ENCODE measurements at places on chromosomes 3 and 15.
A peak's percentile ranks its signal among the peaks of the same experiment; 100 is the strongest.

DNA sequence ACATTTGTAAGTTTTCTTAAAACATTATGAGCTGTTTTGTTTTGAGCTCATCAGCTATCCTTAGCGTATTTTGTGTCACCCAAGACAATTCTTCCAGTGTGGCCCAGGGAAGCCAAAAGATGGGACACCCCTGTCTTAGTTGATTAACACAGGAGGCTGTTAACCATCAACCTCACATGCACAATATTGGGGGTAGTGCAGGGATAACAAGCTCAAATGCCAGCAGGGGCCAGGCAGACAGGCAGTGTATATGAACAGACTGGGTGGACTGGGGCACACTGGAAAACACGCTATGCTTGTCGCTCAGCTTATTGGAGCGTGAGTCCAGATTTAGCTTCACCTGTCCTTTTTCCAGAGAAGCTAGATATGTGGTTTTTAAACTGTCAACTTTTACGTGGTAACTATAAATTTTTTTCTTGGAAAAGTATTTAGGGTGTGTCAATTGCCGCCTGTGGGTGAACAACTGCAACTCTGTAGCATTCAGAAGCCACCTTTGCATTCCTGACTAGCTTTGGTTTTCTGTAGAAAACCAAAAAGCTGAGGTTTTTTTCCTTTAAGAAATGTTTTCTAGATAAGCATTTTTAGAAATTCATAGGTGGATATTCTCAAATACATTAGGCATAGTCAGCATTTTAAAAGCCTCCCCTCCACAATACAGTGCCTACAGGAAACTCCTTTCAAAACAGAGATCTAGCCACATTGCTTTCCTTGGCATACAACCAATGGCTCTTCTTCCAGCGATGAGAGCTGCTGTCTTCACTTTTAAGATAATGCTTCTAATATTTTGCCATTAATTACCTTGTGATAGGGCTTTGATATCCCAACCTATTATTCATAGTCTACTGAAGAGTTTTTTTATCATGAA is 14.6 kb downstream of the PSMD6 start:
- no peak for DNase-seq

GRCh38 chr3:196055240-196055639 is 26.6 kb downstream of the TFRC start:
- DNase-seq = no peak

GRCh38 chr15:47184908-47185801 is 532.1 kb upstream of the SEMA6D start:
- DNase-seq = peak; percentile 2

DNA sequence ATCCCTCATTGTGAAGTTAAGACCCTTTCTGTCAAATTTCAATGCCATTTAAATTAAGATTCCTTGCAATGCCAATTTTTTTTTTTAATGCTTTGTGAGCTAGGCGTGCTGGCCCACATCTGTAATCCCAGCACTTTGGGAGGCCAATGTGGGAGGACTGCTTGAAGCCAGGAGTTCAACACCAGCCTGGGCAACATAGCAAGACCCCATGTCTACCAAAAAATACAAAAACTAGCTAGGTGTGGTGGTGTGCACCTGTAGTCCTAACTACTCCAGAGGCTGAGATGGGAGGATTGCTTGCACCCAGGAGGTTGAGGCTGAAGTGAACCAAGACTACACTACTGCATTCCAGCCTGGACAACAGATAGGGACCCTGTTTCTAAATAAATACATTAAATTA is 5.6 kb upstream of the SH3BP5 start:
- no peak for DNase-seq

DNA sequence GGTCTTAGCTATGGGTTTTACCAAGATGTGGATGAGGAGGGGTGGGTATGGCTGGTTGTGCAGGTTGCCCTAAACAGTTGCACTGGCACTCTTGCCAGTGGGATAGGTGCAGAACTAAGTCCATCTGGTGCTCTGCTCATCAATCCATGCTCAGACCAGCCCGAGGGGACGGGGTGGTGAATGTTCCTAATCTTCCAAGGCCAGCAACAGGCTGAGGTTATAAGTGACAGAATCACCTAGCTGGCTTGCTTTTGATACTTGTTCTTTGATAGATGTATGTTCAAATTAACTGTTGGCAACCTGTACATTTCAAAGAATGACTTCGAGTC is 53.5 kb upstream of the CCR2 start:
- no peak for DNase-seq

- DNase-seq = no peak
Measured at GRCh38 chr3:187400756-187401155, 32.6 kb downstream of the RTP4 start.

- DNase-seq = no peak
Measured at GRCh38 chr3:17032407-17033034, 147.8 kb downstream of the PLCL2 start.

DNA sequence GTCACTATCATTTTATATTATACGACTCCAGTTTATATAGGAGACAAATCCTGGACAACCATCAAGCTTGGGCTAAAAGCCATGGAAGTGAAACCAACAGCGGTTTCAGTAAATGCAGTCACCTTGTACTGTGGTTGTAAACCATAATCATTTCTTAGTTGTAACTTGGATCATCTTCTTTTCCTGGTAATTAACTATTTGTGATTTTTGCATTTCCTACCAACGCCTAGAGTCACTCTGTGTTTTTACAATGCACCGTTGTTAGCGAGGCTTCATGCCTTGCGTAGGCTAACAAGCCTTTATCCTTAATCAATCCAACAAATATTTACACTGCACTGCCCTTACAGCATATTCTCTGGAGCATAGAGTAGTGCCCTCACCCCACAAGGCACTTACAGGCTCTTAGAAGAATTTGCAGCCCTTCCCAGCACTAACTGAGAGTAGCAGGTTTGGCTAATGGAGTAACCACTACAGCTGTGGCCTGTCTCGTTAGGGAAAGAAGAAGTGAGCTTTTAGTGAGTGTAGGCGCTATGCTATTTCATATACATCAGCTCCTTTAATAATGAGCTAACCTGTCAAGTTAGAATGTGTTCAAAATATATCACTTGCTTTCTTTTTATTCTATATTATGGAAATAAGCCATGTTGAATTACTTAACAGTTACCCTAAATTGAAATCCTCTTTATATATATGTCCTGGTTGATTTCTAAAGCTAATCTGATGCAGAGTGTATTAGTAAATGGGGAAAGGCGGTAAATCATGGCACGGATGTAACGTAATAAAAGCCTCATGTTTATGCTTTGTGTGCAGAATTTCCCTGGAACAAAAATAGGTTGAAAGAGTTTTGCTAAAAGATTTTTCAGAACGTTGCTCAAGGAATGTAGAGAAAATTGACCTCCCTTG is 62.8 kb downstream of the ABHD2 start:
- DNase-seq = no peak

DNA sequence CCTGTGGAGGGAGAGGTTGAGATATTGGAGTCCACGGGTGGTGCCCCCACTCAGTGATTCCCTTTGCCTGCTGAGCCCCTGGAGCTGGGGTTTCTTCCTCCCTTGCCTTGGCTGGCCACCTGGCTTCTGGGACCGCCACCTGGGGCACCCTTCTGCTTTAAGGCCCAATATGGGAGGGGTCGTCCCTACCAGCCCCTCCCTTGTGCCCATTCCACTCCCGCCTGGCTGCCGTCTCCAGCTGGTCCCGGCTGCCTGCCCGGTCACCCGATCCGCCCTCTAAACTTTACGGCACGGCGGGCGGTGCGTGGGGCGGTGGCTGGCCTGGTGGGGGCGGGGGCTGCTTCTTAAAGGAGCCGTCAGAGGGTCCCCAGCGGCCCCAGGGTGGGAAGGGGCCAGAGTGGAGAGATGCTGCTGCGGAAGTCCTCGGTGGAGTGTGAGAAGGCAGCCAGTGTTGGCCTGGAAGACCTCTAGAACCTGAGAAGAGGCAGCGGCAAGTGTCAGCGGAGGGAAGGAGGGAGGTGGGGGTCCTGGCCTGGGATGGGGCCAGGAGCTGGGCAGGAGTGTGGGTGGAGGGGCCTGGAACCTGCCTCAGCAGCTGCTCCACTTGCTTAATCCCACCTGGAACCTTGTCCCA is 1.6 kb upstream of the SEMA3B start:
- peak; percentile 53 for DNase-seq

DNA sequence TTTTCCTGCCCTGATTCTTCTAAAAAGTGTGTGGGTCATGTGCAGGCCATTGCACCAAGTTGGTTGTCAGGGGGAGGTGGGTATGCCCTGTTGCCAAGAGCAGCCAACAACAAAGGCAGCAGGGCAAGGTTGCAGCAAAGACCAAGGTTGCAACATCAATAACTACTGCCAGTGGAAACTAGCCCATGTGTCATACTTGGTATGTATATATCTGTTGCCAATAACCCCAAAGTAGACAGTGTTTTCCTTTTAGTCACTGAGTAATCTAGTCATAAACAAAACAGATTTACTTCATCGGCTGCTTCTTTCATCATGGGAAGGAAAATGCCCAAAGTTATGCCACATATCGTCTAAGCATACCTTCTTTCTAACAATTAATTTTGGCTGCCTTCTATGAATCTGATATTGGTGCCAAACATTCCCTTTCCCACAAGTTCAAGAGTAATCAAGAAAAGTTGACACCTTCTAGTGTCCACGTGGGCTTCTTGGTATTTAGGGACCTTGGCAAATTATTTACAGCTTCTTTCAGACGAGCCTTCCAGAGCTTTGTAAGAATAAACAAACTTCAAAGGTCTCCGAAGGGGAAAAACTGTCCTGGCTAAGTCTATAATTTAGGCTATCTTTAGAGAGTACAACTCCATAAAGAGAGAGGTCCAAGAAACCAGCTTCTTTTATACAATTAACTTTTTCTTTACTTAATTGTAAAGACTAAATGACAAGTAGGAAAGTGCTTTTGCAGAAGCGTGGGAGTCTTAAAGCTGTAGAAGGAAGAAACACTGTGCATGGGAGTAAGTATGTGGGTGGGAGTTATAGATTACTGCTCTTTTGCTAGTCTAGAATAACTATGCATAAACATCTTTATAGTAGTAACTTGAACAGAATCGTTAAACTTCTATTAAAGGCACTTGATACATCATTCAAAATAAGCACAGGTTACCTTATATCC is 10.0 kb upstream of the MBNL1 start:
- DNase-seq = peak; percentile 96

DNA sequence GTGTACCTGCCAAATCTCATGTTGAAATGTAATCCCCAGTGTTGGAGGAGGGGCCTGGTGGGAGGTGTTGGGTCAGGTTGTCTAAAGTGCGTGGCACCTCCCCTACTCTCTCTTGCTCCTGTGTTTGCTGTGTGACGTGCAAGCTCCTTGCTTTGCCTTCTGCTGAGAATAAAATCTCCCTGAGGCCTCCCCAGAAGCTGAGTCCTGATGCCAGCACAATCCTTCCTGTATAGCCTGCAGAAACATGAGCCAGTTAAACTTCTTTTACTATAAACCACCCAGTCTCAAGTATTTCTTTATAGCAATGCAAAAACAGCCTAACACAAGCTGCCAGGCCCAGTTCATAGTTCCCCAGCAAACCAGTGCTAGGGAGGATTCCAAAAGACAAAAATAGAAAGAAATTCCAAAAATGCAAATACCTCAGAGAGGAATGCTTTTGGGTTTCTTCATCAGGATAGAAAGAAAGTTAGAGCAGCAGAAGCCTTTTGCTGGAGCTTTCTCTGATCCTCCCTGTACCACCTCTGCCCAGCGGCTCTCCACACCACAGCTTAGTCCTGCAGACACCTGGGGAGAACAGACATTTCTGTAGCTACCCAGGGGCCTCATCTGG is 25.9 kb upstream of the CDV3 start:
- DNase-seq = peak; percentile 52
